GM04504 (cell line): ENCODE measurements at places on chromosomes 4 and X.

GRCh38 chr4:173835903-173836302, 305.9 kb upstream of the HAND2 start:
- peak; percentile 8 for DNase-seq

GRCh38 chrX:7083021-7083420, 64.5 kb upstream of the STS start:
- no peak for DNase-seq

GRCh38 chr4:115292320-115293092, 179.1 kb upstream of the NDST4 start:
- DNase-seq = no peak

GRCh38 chrX:119870626-119871131, 854 bp downstream of the RNF113A start:
- no peak for DNase-seq

DNA sequence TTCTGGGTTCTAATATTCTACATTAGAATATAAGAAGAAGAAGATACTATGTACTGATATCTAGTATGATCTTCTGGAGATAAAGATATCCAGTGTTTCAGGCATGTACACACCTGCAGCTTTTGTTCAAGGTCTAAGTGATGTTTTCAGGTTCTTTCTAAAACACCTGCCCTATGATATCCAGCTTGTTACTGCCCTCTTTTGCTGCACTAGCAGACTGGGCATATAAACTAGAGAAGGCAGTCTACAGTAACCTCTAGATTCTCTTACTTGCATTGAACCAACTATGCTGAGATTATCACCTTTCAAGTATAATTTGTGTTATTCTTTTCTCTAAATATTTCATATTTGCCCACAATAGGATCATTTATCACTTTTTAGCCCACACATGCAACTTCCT, 1.9 kb upstream of the FRYL start:
- no peak for DNase-seq
